ENCODE measurements at places on chromosomes 11 and 22. TPM values are rescaled to one million over a fixed set of nuclear protein-coding genes. Genes with fewer than 3 reads are reported as not detected.

Gene RNF215
- 19.7 TPM for total RNA-seq

Gene MAJIN
- total RNA-seq = not detected

Gene TIRAP
- total RNA-seq = 7.9 TPM

Gene OR2D3
- not detected for total RNA-seq

Gene LRRC56
- total RNA-seq = 0.40 TPM

Gene CNIH2
- total RNA-seq = 1.1 TPM

Gene SAA4
- total RNA-seq = not detected

Gene NAT10
- total RNA-seq = 60.2 TPM

Gene SCO2
- 6.5 TPM for total RNA-seq

Gene UBQLN3
- total RNA-seq = not detected

Gene BACE1-AS
- total RNA-seq = 1.7 TPM

Gene FOLH1
- total RNA-seq = not detected

Gene NPTXR
- total RNA-seq = 16.4 TPM

Gene UBTFL1
- total RNA-seq = not detected

Gene KDM4D
- total RNA-seq = 0.40 TPM

Gene MMP3
- total RNA-seq = 0.08 TPM

Gene TP53I11
- 46.6 TPM for total RNA-seq

Gene CARD18
- not detected for total RNA-seq

Gene TENM4
- total RNA-seq = 0.12 TPM

Gene ARHGAP42
- 10.9 TPM for total RNA-seq

Gene LTBP3
- total RNA-seq = 110 TPM

Gene APOA5
- not detected for total RNA-seq

Gene PAK1
- 23.7 TPM for total RNA-seq

Gene NUDT8
- total RNA-seq = 11.0 TPM

Gene CLCF1
- total RNA-seq = 46.1 TPM

Gene NRIP3
- total RNA-seq = 1.1 TPM

Gene CCDC82
- 19.9 TPM for total RNA-seq

Gene GSTT4
- total RNA-seq = not detected

Gene SULT4A1
- total RNA-seq = not detected

Gene DCHS1
- total RNA-seq = 0.14 TPM

Gene OR5A1
- not detected for total RNA-seq

Gene RASGRP2
- total RNA-seq = 1.1 TPM

Gene OR51B6
- not detected for total RNA-seq

Gene CPT1A
- 31.8 TPM for total RNA-seq

Gene RAG2
- not detected for total RNA-seq

Gene PAMR1
- not detected for total RNA-seq

Gene OR10D3
- total RNA-seq = not detected
